ENCODE measurements at places on chromosomes 12 and 14. TPM values are rescaled to one million over a fixed set of nuclear protein-coding genes. Genes with fewer than 3 reads are reported as not detected.

DNA sequence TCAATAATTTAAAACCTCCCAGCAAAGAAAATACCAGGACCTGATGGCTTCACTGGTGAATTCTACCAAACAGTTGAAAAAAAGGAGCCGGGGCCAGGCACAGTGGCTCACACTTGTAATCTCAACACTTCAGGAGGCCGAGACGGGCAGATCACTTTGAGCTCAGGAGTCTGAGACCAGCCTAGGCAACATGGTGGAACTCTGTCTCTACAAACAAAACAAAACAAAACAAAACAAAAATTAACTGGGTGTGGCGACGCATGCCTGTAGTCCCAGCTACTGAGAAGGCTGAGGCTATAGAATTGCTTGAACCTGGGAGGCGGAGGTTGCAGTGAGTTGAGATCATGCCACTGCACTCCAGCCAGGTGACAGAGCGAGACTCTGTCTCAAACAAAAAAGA, 13.7 kb upstream of the TROAP start:
- peak; percentile 23 for DNase-seq

DNA sequence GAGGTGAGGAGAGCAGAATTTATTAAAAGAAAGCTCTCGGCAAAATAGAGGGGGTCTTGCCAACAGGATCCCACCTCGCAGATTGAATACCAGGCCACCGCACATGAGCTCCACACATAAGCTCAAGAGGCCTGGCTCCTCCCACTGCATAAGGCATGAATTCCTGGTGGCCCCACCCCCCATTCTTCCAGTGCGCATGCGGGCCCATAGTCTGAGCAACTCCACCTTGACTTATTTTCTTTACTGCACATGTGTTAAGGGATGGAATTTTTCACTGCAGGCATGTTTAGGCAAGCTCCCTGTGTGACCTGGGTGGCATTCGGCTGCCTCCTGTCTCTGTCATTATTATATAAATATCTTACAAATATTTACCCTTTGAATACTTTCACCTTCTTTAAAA, 412.5 kb downstream of the RMST start:
- DNase-seq: no peak

DNA sequence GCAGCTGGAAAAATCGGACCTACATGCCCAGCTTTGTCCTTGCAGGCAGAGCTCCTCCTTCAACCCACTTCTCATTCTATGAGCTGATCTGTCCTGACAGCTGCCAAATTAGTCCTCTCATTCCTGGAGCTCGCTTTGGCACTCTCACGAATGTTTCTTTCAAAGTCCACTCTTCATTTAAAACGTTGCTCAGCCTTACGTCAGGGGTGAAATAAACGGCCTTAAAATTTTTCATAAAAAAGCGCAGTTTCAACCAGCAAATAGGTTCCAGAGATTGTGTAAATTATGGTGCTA, 120.9 kb upstream of the HIF1A start:
- no peak for DNase-seq

GRCh38 chr14:89956661-89957009, 908 bp downstream of the TDP1 start:
- DNase-seq: no peak

GRCh38 chr12:78473136-78473535, 391.4 kb upstream of the SYT1 start:
- no peak for DNase-seq

PPP1R36 gene
- 1.0 TPM for total RNA-seq

SERPINA10 gene
- not detected for total RNA-seq

UBR7 gene
- 15.7 TPM for total RNA-seq

RPS6KA5 gene
- total RNA-seq: 10.0 TPM

NGDN gene
- 34.5 TPM for total RNA-seq

All from aorta (tissue), 5 donors.